ENCODE measurements at places on chromosomes 2 and 18. TPM values are rescaled to one million over a fixed set of nuclear protein-coding genes. Genes with fewer than 3 reads are reported as not detected.
A peak's percentile ranks its signal among the peaks of the same experiment; 100 is the strongest.

Gene HK2
- 3.5 TPM for total RNA-seq

Gene SEMA4C
- 78.1 TPM for total RNA-seq

Gene ACOXL
- not detected for total RNA-seq

Gene ALKAL2
- total RNA-seq = 1.7 TPM

Gene ELOA2
- total RNA-seq = not detected

Gene ADAM23
- total RNA-seq = not detected

Gene AKAIN1
- total RNA-seq = not detected

- no peaks in the 10 kb centered on the region for H3K4me1 ChIP-seq
- no peaks in the 10 kb centered on the region for H3K36me3 ChIP-seq
- H3K27ac ChIP-seq = no peak overlapping the region
- H3K27me3 ChIP-seq = no peaks in the 10 kb centered on the region
- no peak overlapping the region for H3K4me3 ChIP-seq
- no peak for DNase-seq
Measured at GRCh38 chr18:78237864-78238263, 741.8 kb upstream of the SALL3 start.

DNA sequence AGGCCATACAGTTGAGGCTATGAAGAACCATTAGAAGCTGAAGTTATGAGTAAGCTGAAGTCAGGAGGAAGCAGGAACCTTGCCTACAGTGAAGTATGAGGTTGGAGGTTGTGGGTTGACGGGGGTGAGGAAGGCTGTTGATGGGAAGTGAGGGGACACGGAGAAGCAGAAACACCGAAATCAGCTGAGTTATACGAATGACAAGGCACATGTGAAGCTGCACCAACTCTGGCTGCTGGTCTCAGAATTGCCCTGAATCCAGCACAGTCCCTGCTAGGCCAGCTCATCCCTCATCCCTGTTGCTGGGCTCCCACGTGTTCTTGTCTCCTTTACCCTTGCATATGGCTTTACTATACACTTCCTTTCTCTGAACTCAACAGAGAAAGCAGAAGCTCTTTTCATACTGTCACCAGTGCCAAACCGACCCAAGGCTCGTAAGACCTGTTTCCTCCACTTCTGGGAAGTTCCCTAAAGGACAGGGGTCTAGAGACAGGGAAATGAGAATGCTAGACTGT lies 9.2 kb upstream of the TMEM247 start:
- H3K4me3 ChIP-seq = no peak overlapping the region
- H3K27ac ChIP-seq = peak overlapping the region; percentile 21
- H3K36me3 ChIP-seq = no peaks in the 10 kb centered on the region
- no peak for DNase-seq

DNA sequence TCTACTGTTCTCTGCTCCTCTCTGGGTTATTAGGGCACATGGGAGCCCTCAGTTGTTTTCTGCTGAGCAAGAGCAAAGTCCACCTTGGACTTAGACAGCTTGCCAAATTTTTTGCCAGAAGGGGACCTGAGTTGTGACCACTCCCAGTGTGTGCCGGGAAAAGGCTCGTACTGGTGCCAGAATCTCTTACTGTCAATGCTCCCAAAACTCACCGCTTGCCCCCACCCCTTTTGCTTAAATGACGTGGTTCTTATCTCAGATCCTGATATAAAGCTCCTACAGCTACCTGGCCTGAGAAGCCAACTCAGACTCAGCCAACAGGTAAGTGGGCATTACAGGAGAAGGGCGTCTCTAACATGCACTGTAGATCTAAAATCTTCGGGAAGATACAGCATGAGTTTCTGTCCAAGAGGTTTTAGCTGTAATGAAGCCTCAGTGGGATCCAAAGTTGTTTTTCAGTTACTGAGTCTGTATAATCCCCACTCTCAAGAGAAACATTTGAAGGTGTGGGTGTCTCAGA lies at the start of gene REG1A:
Gene REG1A (plus strand): TSS at position 295 of the 520 bp plus-strand sequence. CDS start 374 bp downstream, outside the sequence.
- no peaks in the 10 kb centered on the region for H3K36me3 ChIP-seq
- no peak for DNase-seq
- no peak within 1 kb of the TSS for H3K4me3 ChIP-seq
- no peaks in the 10 kb centered on the region for H3K27me3 ChIP-seq

GRCh38 chr2:192551760-192552159 lies 357.0 kb upstream of the TMEFF2 start:
- no peaks in the 10 kb centered on the region for H3K27me3 ChIP-seq
- no peaks in the 10 kb centered on the region for H3K4me1 ChIP-seq
- H3K27ac ChIP-seq = no peak overlapping the region
- DNase-seq = no peak
- H3K4me3 ChIP-seq = no peak overlapping the region

DNA sequence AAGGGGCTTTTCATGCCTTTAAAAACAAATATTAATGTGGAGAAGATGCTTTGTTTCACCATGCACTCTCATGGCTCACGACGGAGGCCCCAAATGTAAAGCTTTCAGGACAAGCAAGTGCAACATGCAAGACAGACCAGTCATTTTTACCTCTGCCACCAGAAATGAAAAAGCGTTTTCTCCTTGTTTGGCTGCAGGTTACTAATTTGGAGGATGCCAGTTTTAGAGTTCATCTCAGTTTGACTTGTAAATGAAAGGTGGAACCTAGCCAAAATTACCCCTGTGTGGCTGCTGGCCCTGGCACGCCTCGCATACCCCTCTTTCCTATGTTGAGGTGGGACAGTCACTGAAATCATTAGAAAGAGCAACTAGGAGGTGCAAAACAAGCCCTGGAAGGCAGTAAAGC lies 138.6 kb downstream of the BCL2 start:
- no peak for DNase-seq
- peaks cover 22% of the 10 kb centered on the region for H3K4me1 ChIP-seq
- no peak overlapping the region for H3K4me3 ChIP-seq
- H3K27me3 ChIP-seq = no peaks in the 10 kb centered on the region
- H3K36me3 ChIP-seq = no peaks in the 10 kb centered on the region
- H3K27ac ChIP-seq = no peak overlapping the region

GRCh38 chr2:225569995-225570394 lies 170.5 kb downstream of the NYAP2 start:
- no peak overlapping the region for H3K4me3 ChIP-seq
- no peaks in the 10 kb centered on the region for H3K36me3 ChIP-seq
- no peak for DNase-seq
- H3K27me3 ChIP-seq = no peaks in the 10 kb centered on the region

DNA sequence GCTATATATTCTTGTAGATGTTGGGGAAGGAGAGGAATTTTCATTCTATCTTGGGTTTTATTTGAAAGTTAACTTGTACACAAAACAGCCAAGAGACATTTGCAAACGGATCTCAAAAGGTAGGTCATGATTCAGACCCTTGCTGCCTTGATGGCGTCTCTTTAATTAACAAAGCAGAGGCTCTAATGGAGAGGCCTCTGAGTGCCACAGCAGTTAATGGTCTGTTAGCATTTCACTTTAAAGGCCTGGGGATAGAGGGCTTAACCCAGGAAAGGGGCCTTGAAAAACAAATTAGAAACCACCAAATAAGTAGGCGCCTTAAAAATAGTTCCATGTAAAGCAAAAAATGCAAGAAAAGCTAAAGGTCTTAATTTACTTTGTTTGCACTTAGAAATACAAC lies 836.9 kb upstream of the CELF4 start:
- H3K4me3 ChIP-seq = no peak overlapping the region
- no peak for DNase-seq
- no peaks in the 10 kb centered on the region for H3K4me1 ChIP-seq
- no peaks in the 10 kb centered on the region for H3K27me3 ChIP-seq
- H3K36me3 ChIP-seq = no peaks in the 10 kb centered on the region
- no peak overlapping the region for H3K27ac ChIP-seq

GRCh38 chr2:211833582-211834279 lies 704.9 kb downstream of the ERBB4 start:
- H3K27ac ChIP-seq = no peak overlapping the region
- DNase-seq = no peak
- H3K27me3 ChIP-seq = no peaks in the 10 kb centered on the region
- H3K4me3 ChIP-seq = no peak overlapping the region

DNA sequence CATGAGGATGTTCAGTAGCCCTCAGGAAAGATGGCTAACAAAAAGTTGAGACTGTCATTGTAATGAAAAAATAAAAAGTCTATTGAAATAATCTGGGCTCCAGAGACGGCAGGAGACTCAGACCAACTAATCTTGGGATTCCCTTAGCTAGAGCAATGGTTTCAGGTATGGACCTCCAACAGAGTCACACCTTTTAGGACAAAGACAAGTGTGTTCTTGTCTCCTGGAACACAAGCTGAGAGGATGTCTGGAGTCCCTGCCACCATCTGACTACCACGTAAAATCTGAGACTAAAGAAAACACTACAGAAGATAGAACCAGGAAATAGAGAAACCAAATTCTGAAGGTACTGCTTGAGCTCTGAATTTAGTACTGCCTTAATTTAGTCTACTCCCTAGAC lies 103.3 kb upstream of the RBBP8 start:
- no peak overlapping the region for H3K27ac ChIP-seq
- no peak overlapping the region for H3K4me3 ChIP-seq
- H3K27me3 ChIP-seq = no peaks in the 10 kb centered on the region

GRCh38 chr2:234732404-234733092 lies 219.3 kb upstream of the SH3BP4 start:
- no peaks in the 10 kb centered on the region for H3K4me1 ChIP-seq
- H3K27me3 ChIP-seq = no peaks in the 10 kb centered on the region
- no peak for DNase-seq
- no peak overlapping the region for H3K27ac ChIP-seq
- H3K4me3 ChIP-seq = no peak overlapping the region

GRCh38 chr2:165958313-165958960 lies 4.9 kb upstream of the TTC21B start:
- H3K4me1 ChIP-seq = peaks cover 2% of the 10 kb centered on the region
- H3K36me3 ChIP-seq = no peaks in the 10 kb centered on the region
- H3K4me3 ChIP-seq = no peak overlapping the region

DNA sequence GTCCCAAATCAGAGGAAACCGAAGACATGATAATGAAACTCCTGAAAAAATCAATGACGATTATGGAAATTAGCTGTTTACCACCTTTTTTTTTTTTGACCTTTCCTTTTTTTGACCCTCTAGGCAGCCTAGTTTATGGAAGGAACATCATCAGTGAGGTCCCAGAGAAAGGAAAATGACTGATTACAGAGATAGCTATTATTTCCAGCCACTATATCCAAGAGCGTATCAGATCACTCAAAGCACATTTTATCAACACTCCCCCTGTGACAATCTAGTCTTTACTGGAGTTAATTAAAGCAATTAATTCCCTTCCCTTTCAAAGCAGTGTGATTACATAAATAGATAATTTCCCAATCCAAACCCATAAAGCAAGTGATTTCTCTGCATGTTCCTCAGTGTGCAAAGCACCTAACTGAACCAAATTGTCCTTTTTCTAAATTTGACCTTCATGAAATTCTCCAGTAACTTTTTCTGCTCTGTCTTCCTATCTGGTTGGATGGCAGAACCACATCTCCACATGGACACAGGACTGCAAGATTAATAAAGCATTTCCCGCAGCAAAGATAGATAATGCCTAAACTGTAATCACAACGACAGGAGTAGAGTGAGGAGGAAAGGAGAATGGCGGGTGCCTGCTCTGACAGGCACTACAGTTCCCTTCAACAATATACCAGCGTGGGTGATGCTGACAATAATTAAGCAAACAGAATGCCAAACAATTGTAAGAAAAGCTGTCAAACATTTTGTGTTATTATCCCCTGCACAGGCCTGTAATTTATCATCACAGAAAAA lies 194.4 kb downstream of the SLC8A1 start:
- no peaks in the 10 kb centered on the region for H3K27me3 ChIP-seq
- no peak overlapping the region for H3K4me3 ChIP-seq
- H3K4me1 ChIP-seq = no peaks in the 10 kb centered on the region
- no peak for DNase-seq
- no peaks in the 10 kb centered on the region for H3K36me3 ChIP-seq

DNA sequence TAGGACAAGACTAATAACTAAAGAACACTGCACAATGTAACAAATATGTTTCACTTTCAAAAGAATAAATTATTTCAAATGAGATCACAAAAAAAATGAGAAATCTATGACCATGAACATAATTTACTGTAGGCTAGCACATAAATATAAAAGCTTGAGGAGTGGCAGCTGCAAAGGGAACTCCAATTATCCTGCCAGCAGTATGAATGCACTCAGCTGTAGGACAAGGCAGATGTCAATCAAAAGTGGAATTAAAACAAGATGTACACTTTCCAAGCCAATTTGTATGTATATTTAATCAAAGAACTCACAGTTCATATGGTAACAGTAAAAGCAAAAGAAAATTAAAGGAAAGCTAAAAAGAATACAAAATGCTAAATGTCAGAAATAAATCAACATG lies 76.6 kb upstream of the NCKAP5 start:
- no peaks in the 10 kb centered on the region for H3K36me3 ChIP-seq
- H3K4me3 ChIP-seq = no peak overlapping the region
- no peaks in the 10 kb centered on the region for H3K27me3 ChIP-seq

DNA sequence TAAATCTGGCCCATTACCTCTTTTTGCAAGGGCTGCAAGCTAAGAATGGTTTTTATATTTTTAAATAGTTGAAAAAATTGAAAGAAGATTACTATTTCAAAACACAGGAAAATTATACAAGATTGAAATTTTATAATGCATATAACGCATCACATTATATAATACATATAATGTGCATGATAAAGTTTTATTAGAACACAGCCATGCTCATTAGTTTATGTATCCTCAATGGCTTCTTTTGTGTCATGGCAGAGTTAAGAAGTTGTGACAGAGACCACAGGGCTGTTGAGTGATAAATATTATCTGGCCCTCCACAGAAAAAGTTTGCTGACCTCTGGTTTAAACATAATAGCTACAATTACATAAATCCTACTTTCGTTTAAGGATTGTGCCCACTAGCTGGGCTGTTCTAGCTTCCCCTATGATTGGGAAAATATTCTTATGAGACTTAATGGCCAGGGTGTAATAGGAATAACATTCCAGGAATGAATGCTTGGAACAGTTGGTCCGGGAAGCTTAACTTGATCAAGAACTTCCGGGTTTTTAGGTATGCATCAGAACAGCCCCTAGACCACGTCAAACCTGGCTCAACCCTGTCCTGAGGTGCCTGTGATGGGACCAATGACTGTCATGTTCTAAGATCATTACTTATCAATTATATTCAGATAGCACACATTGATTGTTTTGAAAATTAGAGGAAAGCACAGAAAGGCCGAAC lies 98.7 kb upstream of the LPIN2 start:
- H3K36me3 ChIP-seq = no peaks in the 10 kb centered on the region
- no peaks in the 10 kb centered on the region for H3K27me3 ChIP-seq
- no peak for DNase-seq
- H3K4me3 ChIP-seq = no peak overlapping the region
- H3K4me1 ChIP-seq = no peaks in the 10 kb centered on the region
- no peak overlapping the region for H3K27ac ChIP-seq

GRCh38 chr2:76268484-76268883 lies 557.8 kb upstream of the GCFC2 start:
- no peaks in the 10 kb centered on the region for H3K4me1 ChIP-seq
- H3K27ac ChIP-seq = no peak overlapping the region
- DNase-seq = no peak
- no peaks in the 10 kb centered on the region for H3K27me3 ChIP-seq
- no peak overlapping the region for H3K4me3 ChIP-seq

GRCh38 chr2:36068086-36068485 lies 287.5 kb upstream of the CRIM1 start:
- no peak overlapping the region for H3K4me3 ChIP-seq
- no peaks in the 10 kb centered on the region for H3K4me1 ChIP-seq
- no peak for DNase-seq
- H3K36me3 ChIP-seq = no peaks in the 10 kb centered on the region

GRCh38 chr2:44715671-44716081 lies 225.8 kb upstream of the SIX3 start:
- H3K27me3 ChIP-seq = no peaks in the 10 kb centered on the region
- H3K4me1 ChIP-seq = peaks cover 3% of the 10 kb centered on the region
- H3K36me3 ChIP-seq = no peaks in the 10 kb centered on the region
- H3K4me3 ChIP-seq = no peak overlapping the region
- no peak for DNase-seq

All from natural killer cell (primary cell).